ENCODE measurements at places on chromosomes 6 and 20.

DNA sequence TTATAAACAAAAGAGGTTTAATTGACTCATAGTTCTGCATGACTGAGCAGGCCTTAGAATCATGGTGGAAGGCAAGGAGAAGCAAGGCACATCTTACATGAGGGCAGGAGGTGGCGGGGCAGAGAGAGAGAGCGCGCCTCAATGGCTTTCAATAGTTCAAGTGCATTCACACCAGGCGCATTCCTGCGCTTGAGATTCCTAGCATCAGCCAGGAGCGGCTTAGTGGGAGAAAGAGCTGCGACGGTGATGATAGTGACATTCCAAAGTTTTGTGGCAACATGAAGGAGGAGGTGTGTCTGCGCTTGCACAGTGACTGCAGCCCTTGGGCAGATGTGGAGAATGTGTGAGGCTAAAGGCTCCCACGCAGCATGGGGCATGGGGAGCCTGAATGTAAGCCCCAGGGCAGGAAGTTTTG lies 25.0 kb upstream of the EMILIN3 start:
- no peak for DNase-seq

DNA sequence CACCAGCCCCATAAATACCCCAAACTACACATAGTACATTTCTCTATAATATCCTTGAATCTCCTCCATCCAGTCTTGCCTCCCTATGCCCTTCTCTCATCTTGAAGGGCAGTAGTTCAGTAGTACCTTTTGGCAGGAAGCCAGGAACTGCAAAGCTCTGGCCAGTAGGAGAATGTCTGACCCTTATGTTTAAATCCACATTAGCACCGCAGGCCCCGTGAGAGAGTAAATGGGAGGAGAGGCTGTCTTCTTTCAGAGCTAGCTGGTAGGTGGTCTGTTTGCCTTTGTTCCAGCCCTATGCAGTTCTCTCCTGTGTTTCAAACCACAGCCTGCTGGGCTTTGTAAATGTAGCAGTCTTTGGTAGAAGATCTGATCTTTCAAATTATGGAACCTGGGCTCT lies 690.7 kb downstream of the DOK5 start:
- DNase-seq, result no peak

GRCh38 chr20:54337144-54337543 lies 129.3 kb downstream of the PFDN4 start:
- no peak for DNase-seq

GRCh38 chr20:35502352-35502751 lies 27.1 kb downstream of the C20orf173 start:
- no peak for DNase-seq

DNA sequence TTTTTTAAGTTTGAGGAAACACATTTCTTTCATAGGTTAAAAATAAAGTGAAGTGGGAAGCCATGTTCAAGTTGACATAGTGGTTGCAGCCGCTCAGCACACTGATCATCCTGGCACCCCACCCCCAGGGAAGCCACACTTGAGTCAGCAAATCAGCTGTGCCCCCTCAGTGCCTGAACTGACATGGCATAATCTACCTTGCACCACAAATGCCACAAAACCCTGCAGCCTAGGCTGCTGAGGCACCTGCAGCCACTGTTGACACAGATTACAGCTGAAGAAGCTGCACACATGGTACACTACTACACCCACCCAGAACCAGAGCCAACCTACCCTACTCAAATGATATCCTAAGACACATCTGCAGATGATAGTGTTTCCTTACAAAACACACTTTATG lies 77.5 kb upstream of the RIMS1 start:
- DNase-seq, result no peak

DNA sequence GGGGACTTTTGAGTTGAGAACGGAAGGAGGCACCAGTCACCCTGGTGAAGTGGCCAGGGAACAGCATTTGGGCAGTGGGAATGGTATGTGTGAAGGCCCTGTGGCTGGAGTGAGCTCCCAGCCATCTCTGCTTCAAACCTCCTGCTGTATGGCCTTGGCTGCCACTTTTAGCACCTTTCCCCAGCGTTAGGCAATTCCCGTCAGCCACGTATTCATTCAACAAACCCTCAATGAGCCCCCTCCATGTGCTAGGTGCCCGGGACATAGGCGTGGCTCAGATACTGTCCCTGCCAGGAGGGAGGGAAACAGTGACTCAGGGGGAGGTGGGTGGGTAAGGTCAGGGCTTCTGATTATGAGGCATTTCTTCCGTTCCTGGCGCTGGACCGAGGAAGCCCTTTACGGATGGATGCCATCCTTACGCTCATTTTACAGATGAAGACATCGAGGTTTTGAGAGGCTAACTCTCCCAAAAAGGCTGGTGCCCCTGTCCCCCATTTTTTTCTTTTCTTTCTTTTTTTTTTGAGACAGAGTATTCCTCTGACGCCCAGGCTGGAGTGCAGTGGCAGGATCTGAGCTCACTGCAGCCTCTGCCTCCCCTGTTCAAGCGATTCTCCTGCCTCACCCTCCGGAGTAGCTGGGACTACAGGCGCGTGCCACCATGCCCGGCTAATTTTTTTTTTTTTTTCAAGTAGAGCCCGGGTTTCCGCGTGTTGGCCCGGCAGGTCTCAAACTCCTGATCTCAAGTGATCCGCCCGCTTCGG lies 37.5 kb downstream of the SRC start:
- no peak for DNase-seq

- DNase-seq, result no peak
These were observed 107.3 kb downstream of the TFAP2B start for GRCh38 chr6:50925981-50926380.

All from activated CD4-positive, CD25-positive, alpha-beta regulatory T cell treated with anti-CD3 and anti-CD28 coated beads, Interleukin-2, amount 50 U/mL, for 16 hours (primary cell).